ENCODE measurements at places on chromosomes 5 and 9.

DNA sequence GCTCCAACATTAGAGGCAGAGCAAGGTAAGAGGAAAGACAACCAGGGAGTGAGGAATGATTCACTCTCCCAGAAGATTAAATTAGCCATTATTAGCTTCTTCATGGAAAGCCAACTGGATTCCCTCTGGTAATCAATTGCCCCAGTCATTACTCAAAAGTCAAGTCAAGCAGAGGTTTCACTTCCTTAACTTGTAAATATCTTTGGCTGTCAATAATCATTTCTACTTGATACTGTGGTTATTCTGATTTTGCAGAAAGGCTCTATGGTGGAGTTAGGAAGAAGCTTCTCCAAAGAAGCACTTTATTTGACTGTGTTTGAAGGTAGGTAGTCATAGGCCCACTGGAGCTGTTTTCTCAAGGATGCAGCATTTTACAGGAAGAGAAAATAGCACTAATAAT lies 78.0 kb downstream of the JAKMIP2 start:
- no peak for DNase-seq

- DNase-seq: no peak
These were observed 148.7 kb upstream of the ERCC6L2 start for GRCh38 chr9:95726756-95727155.

GRCh38 chr5:131794586-131794985 lies 2.2 kb downstream of the FNIP1 start:
- DNase-seq: no peak

- peak; percentile 32 for DNase-seq
These were observed 32.6 kb upstream of the TMOD1 start for GRCh38 chr9:97468658-97469448.

- DNase-seq: peak; percentile 12
These were observed at the start of gene NR5A1 for GRCh38 chr9:124506931-124507879. Gene NR5A1, minus strand, starts transcription at chr9:124507399. Its CDS starts 4,004 bp downstream, at chr9:124503395.

GRCh38 chr5:72786676-72787075 lies 29.8 kb upstream of the TNPO1 start:
- DNase-seq: no peak
